ENCODE measurements at places on chromosomes 5 and 9.
A peak's percentile ranks its signal among the peaks of the same experiment; 100 is the strongest.

GRCh38 chr9:135907431-135908092, at the start of gene CAMSAP1:
Gene CAMSAP1, minus strand, starts transcription at chr9:135907546. Its CDS starts 387 bp downstream, at chr9:135907159.
- H3K4me1 ChIP-seq, result peaks cover 33% of the 10 kb centered on the region
- no peaks in the 10 kb centered on the region for H3K27me3 ChIP-seq
- peak; percentile 95 for DNase-seq

DNA sequence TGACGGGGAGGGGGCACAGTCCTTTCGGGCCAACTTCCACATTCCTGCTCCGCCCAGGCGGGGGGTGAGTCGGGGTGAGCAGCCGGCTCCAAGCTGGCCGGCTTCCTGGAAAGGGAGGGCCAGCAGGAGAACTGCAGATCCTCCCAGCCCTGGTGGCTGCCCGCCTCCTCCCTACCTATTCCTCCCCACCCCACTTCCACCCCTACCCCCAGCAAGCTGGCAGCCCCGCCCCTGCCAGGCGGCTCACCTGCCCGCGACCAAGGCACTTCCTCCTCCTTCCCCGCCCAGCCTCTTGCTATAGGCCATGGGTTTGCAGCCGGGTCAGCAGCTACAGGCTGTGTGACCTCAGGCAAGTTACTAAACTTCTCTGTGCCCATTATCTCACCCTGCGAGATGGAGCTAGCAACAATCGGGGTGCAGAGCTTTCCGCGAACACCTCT, 5.6 kb upstream of the IRF1 start:
- H3K4me1 ChIP-seq, result peaks cover 72% of the 10 kb centered on the region
- no peaks in the 10 kb centered on the region for H3K27me3 ChIP-seq
- H3K36me3 ChIP-seq, result no peaks in the 10 kb centered on the region

DNA sequence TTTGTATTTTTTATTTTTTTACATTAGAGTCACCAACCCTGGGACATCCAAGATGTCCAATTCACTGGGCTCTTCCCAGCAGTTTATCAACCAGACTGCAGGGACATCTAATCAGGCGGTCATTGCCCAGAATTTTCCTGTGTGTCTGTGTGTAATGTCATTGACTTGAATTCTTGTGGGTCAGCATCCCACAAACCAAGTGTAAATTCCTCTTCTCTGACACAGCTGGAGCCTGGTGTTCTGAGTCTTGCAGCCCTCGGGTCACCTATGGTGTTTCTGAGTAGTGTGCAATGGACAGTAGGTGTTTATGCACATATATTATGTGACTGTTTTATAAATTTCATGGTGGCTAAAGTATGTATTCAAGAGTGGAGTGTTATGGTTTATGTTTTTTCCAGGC, 815.7 kb downstream of the SEMA5A start:
- no peak overlapping the region for H3K4me3 ChIP-seq
- no peak overlapping the region for H3K27ac ChIP-seq
- no peaks in the 10 kb centered on the region for H3K4me1 ChIP-seq
- H3K36me3 ChIP-seq, result no peaks in the 10 kb centered on the region

DNA sequence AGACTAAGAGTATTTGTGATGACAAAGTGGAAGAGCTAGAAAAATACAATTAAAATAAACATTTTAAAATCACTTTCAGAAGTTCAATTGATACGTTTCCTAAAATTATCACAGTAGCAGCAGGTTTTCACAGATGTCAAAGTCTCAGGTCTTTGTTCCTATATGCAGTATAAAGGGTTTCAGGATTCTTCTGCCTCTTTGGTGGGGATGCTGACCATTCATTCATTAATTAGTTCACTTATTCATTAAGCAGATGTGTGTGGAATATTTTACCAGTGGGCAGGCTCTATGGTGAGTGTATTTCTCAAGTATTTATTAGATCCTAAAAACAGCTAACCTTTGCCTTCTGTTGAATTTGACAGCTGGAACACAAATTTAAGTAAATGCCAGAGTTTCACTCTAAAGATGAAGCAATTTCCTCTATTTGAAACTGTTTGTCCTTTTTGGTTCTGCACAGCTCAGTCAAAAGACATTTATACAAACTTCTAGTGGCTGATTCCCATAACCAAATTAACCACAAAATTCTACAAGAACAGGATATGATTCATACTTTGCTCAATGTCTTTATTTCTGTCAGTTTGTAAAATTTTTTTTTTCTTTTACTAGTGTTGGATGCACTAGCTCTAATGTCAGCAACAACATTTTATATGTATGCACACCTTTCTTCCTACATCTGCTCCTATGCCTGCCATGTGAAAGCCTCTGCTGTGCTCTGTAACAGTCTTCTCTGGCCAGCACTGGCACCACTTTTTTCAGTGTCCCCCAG, 75.9 kb upstream of the PRR16 start:
- no peaks in the 10 kb centered on the region for H3K36me3 ChIP-seq
- H3K4me3 ChIP-seq, result no peak overlapping the region
- no peaks in the 10 kb centered on the region for H3K27me3 ChIP-seq
- DNase-seq, result no peak

DNA sequence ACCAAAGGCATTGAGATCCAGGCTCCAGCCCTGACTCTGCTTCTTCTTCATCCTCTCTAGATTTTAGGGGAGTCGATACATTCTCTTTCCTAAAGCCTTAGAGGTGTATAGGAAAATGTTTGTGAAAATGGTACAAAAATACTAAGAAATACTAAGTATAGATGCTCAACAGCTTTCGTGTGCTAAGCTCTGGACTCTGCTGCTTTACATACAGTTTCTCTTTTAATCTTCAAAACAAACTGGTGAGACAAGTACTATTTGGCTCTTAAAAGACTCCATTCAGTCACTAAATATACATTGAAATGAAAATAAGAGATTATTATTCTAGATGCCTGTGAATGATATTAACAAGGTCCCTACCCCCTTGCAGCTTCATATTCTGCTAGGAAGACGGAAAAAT, 174.5 kb upstream of the TRPM3 start:
- H3K36me3 ChIP-seq, result no peaks in the 10 kb centered on the region
- no peak for DNase-seq
- H3K27ac ChIP-seq, result no peak overlapping the region
- peaks cover 2% of the 10 kb centered on the region for H3K4me1 ChIP-seq

- peaks cover 19% of the 10 kb centered on the region for H3K4me1 ChIP-seq
- no peaks in the 10 kb centered on the region for H3K27me3 ChIP-seq
- H3K4me3 ChIP-seq, result peak overlapping the region; percentile 89
- peak overlapping the region; percentile 70 for H3K27ac ChIP-seq
- DNase-seq, result peak; percentile 81
Observed at GRCh38 chr9:129027685-129028191, 393 bp downstream of the SH3GLB2 start.

- H3K36me3 ChIP-seq, result no peaks in the 10 kb centered on the region
- H3K27me3 ChIP-seq, result no peaks in the 10 kb centered on the region
- H3K4me1 ChIP-seq, result no peaks in the 10 kb centered on the region
- DNase-seq, result no peak
- H3K4me3 ChIP-seq, result no peak overlapping the region
- no peak overlapping the region for H3K27ac ChIP-seq
Observed at GRCh38 chr9:107874137-107874536, 384.6 kb upstream of the KLF4 start.

DNA sequence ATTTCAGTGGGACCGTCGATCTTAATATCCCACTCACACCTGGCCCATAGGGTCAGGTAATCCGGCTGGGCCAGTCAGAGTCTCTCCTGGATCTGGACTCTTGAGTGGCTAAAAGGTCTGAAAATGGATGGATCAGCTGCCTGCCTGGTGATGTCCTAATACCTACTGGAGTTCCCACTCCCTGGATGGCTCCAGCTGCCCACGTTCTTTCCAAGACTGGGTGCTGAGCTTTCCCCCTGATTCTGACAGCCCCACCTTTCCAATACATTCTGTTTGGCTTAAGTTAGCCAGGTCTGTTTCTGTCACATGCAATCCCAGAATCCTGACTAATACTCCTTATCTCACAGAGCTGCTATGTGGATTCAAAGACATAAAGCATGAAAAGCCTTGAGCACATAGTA, 10.2 kb downstream of the SH3PXD2B start:
- peaks cover 34% of the 10 kb centered on the region for H3K27me3 ChIP-seq
- DNase-seq, result no peak
- no peaks in the 10 kb centered on the region for H3K36me3 ChIP-seq

GRCh38 chr9:5389109-5389732, 48.5 kb downstream of the PLGRKT start:
- H3K4me1 ChIP-seq, result peaks cover 18% of the 10 kb centered on the region
- H3K36me3 ChIP-seq, result peaks cover 8% of the 10 kb centered on the region
- no peak overlapping the region for H3K27ac ChIP-seq
- DNase-seq, result peak; percentile 35

- no peak overlapping the region for H3K27ac ChIP-seq
- no peaks in the 10 kb centered on the region for H3K36me3 ChIP-seq
- H3K4me3 ChIP-seq, result peak overlapping the region; percentile 62
- DNase-seq, result peak; percentile 69
- peaks cover 11% of the 10 kb centered on the region for H3K4me1 ChIP-seq
Observed at GRCh38 chr5:172683645-172684471, 42.8 kb downstream of the NEURL1B start.

GRCh38 chr9:16352791-16353401, 517.6 kb downstream of the BNC2 start:
- no peaks in the 10 kb centered on the region for H3K36me3 ChIP-seq
- no peak overlapping the region for H3K27ac ChIP-seq
- H3K27me3 ChIP-seq, result no peaks in the 10 kb centered on the region
- no peak for DNase-seq
- no peak overlapping the region for H3K4me3 ChIP-seq

DNA sequence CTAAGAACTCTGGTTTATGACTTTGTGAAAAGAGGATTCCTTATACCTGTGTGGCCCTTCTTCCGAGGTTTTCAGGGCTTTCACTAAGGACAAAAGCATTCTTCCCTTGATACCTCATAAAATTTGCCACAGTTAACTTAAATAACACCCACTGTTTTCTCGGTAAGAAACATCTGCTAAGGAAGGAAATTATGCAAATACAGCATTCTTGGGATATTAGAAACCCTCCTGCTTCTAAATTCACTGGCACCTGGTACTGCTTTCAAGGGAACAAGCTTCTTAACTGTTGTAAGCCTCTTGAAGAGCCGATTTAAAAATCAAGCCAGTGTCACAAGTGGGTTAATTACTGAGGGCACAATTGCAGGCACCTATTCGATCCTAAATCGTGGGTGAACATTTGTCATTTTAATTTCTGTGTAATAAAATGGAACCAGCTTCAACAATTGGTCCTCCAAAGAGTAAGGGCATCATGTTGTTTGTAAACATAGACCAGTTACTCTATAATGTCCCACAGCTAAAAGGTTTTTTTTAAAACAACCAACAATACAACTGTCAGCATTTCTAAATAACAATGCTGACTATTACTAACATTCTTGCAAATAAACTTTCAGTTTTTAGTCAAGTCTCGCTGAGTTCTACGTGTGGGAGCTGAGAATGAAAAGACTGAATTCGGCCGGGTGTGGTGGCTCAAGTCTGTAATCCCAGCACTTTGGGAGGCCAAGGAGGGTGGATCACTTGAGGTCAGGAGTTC, 26.6 kb downstream of the AK3 start:
- H3K4me3 ChIP-seq, result no peak overlapping the region
- no peak for DNase-seq
- H3K36me3 ChIP-seq, result peaks cover 26% of the 10 kb centered on the region
- no peak overlapping the region for H3K27ac ChIP-seq
- peaks cover 2% of the 10 kb centered on the region for H3K4me1 ChIP-seq
- no peaks in the 10 kb centered on the region for H3K27me3 ChIP-seq

DNA sequence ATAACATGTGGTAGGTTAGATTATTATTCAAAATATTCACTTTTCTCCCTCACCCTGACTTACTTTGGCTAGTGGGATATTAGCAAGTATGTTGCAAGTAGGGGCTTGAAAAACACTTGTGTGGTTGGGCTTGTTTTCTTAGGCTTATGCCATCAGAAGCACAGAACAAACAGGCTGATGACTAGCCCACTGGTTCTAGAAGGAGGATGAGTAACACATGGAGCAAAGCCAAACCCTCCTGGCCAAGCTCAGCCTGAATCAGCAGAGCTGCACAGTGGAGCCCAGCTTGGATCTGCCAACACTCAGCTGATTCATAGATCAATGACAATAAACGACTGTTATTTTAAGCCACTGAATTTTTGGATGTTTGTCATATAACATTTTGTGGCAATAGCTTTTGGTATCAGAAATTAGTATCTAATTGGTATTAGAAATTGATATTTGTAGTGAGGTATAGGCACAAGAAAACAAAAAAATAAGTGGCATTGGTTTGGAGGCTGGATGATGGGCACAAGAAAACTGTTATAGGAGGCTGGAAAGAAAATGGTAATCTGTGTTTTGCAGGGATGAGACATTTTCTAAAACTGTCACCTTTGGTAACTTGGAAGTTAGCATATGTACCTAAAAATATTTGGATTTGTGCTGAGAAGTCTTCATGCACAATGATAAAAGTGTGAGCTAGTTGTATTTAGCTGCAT, 46.1 kb upstream of the ZBED3 start:
- H3K36me3 ChIP-seq, result no peaks in the 10 kb centered on the region
- no peak overlapping the region for H3K27ac ChIP-seq
- peaks cover 4% of the 10 kb centered on the region for H3K27me3 ChIP-seq
- peaks cover 3% of the 10 kb centered on the region for H3K4me1 ChIP-seq
- no peak overlapping the region for H3K4me3 ChIP-seq

GRCh38 chr5:73861313-73861988, 235.5 kb downstream of the ARHGEF28 start:
- peaks cover 36% of the 10 kb centered on the region for H3K27me3 ChIP-seq
- no peaks in the 10 kb centered on the region for H3K36me3 ChIP-seq
- DNase-seq, result no peak
- no peak overlapping the region for H3K27ac ChIP-seq
- no peaks in the 10 kb centered on the region for H3K4me1 ChIP-seq

DNA sequence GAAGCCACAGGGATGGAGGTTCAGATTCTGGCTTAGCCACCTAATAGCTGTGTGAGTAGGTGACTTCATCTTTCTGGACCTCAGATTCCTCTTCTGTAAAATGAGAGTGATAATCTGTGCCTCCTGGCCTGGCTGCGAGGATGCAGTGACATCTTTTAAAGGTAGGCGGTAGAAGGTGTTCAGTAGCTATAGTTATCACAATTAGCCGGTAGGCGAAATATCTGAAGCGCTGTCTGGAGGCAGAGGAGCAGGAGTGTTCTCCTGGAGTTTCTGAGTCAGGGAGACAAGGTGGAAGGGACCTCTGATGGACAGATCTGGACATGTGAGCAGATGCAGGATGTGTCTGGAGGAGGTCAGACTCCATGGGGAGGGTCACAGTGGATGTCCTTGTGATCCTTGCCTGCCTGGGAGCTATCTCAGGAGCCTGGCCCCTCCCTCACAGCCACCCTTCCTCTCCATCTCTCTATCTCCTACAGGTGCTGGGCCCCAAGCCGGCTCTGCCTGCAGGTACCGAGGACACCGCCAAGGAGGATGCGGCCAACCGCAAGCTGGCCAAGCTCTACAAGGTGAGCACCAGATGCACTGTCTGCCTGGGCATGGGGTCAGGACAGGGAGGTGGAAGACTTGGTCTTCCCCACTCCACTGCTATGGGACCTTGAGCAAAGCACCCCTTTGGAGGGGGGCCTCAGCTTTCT, 45.6 kb downstream of the GSN start:
- H3K4me3 ChIP-seq, result no peak overlapping the region
- no peak for DNase-seq
- H3K4me1 ChIP-seq, result no peaks in the 10 kb centered on the region
- no peaks in the 10 kb centered on the region for H3K36me3 ChIP-seq

GRCh38 chr9:127485995-127486394, 34.7 kb downstream of the LRSAM1 start:
- H3K4me1 ChIP-seq, result no peaks in the 10 kb centered on the region
- no peak overlapping the region for H3K4me3 ChIP-seq
- DNase-seq, result no peak
- H3K27me3 ChIP-seq, result no peaks in the 10 kb centered on the region
- no peak overlapping the region for H3K27ac ChIP-seq
- peaks cover 11% of the 10 kb centered on the region for H3K36me3 ChIP-seq
